Psoas muscle (tissue), 8 donors: ENCODE measurements at places on chromosomes 7 and 10.

DNA sequence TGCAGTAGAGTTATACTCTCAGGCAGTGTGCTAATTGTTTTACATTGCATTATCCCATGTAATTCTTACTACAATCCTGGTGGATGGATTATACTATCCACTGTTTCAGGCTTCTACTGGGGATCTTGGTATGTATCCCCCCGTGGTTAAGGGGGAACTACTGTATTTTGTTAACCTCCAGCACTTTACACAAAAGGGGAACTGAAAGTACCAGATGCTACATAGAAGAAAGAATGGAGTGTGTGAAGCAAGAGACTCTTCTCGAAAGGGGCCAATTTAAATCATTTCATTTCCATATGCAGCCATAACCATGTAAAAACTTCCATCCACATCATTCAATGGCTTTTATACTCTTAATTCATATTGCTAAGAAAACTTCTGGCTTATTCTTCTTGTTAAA is 69.4 kb downstream of the C1GALT1 start:
- DNase-seq = no peak

GRCh38 chr10:13462551-13462950 is 66.3 kb downstream of the BEND7 start:
- no peak for DNase-seq

DNA sequence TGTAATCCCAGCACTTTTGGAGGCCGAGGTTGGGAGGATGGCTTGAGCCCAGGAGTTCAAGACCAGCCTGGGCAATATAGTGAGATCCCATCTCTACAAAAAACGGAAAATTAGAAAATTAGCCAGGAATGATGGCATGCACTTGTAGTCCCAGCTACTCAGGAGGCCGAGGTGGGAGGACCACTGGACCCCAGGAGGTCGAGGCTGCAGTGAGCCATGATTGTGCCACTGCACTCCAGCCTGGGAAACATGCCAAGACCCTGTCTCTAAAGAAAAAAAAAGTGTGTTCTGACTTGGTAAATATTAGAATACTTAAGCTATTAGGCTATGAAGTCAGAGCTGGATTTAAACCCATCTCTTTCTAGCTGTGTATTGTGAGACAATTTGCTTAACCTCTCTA is 81.0 kb upstream of the KAT6B start:
- no peak for DNase-seq

DNA sequence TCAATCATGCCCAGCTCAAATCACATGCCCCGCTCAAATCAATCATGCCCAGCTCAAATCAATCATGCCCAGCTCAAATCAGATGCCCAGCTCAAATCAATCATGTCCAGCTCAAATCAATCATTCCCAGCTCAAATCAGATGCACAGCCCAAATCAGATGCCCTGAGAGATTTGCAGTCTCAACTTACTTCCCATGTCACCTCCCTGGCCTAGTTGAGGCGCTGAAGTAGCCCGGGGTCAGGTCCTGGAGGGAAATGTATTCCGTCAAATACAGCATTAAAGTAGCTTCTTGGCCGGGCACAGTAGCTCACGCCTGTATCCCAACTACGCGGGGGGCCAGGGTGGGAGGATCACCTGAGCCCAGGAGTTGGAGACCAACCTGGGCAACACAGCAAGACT is 15.7 kb upstream of the PRKAR1B start:
- no peak for DNase-seq

DNA sequence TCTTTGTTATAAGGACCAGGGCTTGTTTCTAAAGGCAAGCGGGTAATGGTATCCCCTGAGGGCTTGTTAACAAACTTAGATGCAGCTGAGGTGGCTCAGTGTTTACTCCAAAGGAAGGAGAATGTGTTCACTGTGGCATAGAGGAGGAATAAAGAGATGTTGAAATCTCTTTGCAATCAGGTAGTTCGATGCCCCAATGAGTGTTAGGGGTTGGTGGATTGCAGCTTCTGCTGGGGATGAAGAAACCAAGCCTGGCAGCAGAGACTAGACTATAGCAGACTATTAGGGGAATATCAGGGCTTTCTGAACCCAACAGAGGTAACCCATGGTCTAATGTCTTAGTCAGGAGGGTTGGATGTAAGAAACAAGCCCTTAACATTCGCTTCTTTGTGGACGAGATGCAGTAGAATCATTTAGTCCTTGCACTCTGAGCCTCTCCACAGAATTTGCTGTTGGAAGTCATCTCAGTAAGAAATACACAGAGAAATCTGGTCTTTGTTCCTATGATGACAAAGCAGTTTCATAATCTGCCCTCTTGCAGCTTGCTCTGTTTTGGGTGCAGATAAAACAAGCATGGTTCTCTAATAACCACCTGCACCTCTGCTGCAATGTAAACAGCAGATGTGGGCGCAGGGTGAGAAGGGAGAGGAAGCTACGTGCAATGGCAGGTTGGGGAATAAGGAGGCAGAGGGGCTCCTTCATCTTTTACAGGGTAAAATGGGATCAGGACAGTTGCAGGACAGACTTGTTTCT is 108.6 kb downstream of the NRF1 start:
- no peak for DNase-seq

DNA sequence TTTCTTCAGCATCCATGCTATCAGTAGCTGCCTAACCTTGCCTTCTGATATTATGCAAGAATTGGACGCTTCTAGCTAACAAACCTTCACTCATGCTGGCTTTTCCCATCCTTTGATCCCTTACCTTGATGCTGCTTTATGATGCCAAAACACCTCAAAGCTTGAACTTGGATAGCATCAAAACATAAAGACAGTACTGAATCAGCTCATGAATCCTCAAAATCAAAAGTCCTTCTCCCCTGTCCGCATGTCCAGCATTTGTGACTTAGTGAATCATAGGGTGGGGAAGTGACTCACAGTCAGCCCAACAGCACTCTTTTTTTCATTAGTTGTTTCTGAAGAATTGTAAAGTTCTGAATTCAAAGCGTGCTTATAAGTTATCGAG is 89.5 kb upstream of the PIK3CG start:
- no peak for DNase-seq

- DNase-seq = no peak
Observed at GRCh38 chr7:113828581-113828980, 90.2 kb downstream of the PPP1R3A start.

GRCh38 chr10:3408603-3409365 is 236.2 kb upstream of the PITRM1 start:
- DNase-seq = no peak

DNA sequence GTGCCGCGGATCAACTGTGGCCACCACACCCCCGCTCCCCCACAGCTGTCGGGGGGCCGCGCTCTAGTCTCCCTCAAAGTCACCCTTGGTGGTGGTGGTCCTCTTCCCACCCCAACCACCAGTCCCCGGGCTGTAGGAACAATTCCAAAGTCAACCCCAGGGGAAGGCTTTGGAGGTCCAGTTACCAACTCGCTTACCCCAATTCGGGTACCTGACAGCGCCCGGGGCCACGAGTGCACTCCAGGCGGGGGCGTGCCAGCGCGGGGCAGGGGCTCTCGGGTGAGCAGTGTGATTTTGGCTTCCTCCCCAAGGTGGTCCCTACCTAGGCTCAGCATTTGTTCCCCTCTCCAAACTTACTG is 584 bp upstream of the ZMIZ1 start:
- DNase-seq = peak; percentile 37

- no peak for DNase-seq
Observed at GRCh38 chr10:95531994-95532399, 29.2 kb downstream of the SORBS1 start.
